ENCODE measurements at places on chromosomes 1 and 21.

GRCh38 chr1:108533351-108534083 lies 26.4 kb upstream of the EEIG2 start:
- no peak for DNase-seq

DNA sequence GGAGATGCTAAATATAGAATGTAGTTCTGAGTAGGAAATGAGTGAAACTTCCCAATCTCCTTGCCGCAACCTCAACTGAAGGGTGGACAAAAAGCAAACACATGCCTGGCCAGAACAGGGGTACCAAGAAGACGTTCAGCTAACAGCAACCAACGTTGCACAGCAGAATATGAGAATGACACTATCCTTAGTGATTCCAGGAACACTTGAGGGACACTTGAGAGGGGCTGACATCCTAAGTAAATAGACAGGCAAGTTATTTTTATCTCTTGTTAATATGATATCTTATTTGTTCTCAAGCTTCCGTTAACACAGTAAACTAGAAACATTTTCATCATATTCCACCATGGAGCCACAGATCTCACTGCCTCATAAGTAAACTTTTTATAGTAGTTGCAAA lies 908 bp downstream of the KRTAP19-1 start:
- DNase-seq, result no peak

DNA sequence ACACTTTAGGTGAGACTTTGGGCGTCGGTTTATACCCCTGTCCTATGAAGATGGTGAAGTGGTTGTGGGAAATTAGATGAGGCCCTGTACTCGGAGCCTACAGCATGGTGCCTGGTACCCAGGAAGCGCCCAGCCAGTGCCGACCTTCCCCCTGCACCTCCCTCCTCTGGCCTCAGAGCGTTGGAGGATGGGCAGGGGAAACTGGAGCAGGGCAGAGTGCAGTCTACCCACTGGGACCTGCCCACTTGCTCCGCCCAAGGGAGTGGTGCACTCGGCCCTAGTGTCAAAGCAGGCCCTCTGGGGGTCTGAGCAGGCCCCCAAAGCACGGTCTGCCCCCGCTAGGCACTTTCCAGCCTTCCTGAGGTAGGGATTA lies 13.0 kb upstream of the TTC22 start:
- DNase-seq, result no peak

- no peak for DNase-seq
Observed at GRCh38 chr1:183776731-183777130, 28.2 kb upstream of the RGL1 start.

DNA sequence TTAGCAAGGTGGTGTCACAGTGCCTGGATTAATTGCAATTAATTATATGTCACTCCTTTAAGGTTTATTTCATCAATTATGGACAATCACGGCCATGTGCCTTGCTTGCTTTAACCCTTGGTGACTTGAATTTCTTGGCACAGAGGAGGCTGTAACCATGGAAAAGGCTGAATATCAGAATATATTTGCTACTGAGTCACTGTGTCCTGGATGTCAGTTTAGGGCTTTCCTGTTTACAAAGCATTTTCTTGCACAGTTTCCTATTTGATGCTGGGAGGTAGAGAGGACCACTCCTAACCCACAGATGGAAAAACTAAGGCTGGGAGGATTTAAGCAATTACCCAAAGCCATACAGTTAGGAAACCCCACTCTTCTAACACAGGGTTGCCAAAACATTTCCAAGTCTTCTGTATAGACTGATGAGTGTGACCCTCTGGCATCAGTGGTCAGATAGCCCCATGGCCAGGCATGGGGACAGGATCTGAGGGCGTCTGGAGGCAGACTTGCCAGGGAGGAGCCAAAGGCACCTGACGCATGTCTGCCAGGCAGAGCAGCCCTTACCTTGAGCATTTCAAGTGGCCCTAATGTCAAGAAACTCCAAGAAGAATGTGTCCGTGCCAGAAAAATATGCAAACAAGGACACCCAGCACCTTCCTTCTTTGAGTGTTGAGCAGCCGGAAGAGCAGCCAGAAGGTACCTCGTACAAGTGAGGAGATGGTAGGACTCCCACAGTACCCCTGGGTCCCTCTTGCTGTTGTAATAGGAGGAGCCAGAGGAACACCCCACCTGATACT lies 34.4 kb downstream of the KCNN3 start:
- no peak for DNase-seq

DNA sequence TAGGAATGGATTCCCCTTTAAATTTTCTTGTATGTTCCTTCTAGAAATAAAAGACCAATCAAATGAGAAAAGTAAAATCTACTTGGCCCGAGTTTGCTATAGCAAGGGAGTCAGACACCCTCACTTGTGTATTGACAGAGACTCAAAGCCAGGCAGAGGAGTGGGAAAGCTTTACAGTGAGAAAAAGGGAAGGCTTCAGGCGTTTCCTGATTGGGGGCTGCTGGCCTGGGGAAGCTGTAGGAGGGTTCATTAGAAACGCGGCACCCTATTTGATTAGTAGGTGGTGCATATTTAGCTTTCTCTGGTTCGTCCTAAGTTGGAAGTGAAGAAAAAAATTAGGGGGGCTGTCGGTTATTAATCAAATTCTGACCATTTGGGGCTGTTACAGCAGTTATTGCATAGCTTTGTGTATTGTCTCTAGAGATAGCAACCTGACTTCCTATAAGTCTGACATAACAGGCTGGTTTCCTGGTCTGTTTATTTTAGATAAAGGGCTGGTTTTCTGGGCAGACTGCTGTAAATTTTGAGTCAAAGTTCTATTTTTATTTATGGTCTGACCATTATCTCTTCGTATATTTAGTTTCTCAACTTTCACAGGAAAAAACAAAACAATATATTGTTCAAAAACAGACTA lies 10.0 kb downstream of the SLC25A24 start:
- DNase-seq, result no peak
